ENCODE measurements at places on chromosomes 5 and 9. TPM values are rescaled to one million over a fixed set of nuclear protein-coding genes. Genes with fewer than 3 reads are reported as not detected.

The NIPAL4 gene
- 12.3 TPM for total RNA-seq

The LCN9 gene
- total RNA-seq, result 0.14 TPM

The ADAMTSL1 gene
- not detected for total RNA-seq

The SLCO6A1 gene
- total RNA-seq, result not detected

The PHYHD1 gene
- 0.38 TPM for total RNA-seq

The SPATA31A3 gene
- not detected for total RNA-seq

The GPR151 gene
- total RNA-seq, result not detected

The SURF4 gene
- total RNA-seq, result 218 TPM

The MYORG gene
- total RNA-seq, result 7.2 TPM

The TMEM215 gene
- not detected for total RNA-seq

The INSYN2B gene
- total RNA-seq, result 0.16 TPM

The IL9 gene
- not detected for total RNA-seq

The PCDHAC2 gene
- 4.2 TPM for total RNA-seq

The NRG2 gene
- 2.0 TPM for total RNA-seq

All from A549 treated with dexamethasone at 1 μM for 4 hours (cell line).